Mesenchymal stem cell (in vitro differentiated cells and primary cell): ENCODE measurements at places on chromosomes 2 and 18.
A peak's percentile ranks its signal among the peaks of the same experiment; 100 is the strongest.

DNA sequence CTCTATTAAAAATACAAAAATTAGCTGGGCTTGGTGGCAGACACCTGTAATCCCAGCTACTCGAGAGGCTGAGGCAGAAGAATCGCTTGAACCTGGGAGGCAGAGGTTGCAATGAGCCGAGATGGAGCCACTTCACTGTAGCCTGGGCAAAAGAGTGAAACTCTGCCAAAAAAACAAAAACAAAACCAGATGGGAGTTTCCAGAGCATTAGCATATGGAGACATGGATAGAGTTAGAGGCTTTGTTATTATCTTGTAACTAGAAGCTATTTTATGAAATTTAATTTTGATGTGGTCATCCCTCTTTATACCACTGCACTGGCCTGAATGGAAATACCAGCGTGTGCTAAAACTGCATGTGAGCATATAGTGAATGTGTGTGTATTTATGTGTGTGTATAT lies 58.9 kb downstream of the TRAPPC8 start:
- no peak overlapping the region for H3K4me3 ChIP-seq
- no peaks in the 10 kb centered on the region for H3K27me3 ChIP-seq
- no peak overlapping the region for H3K27ac ChIP-seq
- no peaks in the 10 kb centered on the region for H3K4me1 ChIP-seq
- H3K36me3 ChIP-seq, result peaks cover 69% of the 10 kb centered on the region
- no peak for DNase-seq

- no peak overlapping the region for H3K27ac ChIP-seq
- H3K4me1 ChIP-seq, result no peaks in the 10 kb centered on the region
- DNase-seq, result no peak
- H3K27me3 ChIP-seq, result no peaks in the 10 kb centered on the region
- no peaks in the 10 kb centered on the region for H3K36me3 ChIP-seq
Measured at GRCh38 chr2:129796225-129796624, 183.2 kb upstream of the RAB6C start.

GRCh38 chr2:19358242-19359020 lies at the start of gene OSR1:
TSS of gene OSR1 (minus strand) at chr2:19358623. CDS start at chr2:19353805, 4,818 bp downstream.
- peaks cover 2% of the 10 kb centered on the region for H3K36me3 ChIP-seq
- peak; percentile 59 for DNase-seq
- no peak within 1 kb of the TSS for H3K27ac ChIP-seq
- peaks cover 36% of the 10 kb centered on the region for H3K4me1 ChIP-seq
- H3K27me3 ChIP-seq, result no peaks in the 10 kb centered on the region

DNA sequence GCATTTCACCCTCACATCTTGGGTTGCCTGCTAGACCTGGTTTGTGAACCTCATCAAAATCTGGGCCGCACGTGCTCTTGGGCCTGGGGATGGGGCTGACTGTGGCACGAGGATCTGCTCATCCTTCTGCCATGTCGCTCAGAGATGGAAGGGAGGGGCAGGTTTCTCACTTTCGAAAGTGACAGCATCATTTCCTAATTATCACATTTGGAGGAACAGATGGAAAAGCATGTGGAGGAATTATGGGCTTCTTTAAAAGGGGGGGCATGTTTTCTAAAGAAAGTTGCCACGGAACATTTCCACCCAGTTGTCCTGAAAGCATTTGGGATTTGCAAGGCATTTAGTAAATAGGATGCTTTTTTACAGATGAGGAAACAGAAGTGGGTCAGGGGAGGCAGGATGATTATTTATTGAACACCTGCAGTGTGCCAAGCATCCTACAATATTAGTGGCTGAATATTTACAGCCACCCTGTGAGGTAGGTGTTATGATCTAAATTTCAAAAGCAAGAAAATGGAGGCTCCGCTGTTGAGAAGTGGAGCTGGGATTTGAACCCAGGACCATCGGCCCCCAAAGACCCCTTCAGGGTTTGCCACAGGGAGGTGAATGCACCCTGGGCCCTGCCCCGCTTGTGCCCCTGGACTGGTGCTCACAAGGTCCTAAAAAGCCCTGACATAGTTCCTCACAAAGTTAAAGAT lies 104.2 kb upstream of the MYCN start:
- no peaks in the 10 kb centered on the region for H3K36me3 ChIP-seq
- no peaks in the 10 kb centered on the region for H3K27me3 ChIP-seq
- no peak overlapping the region for H3K4me3 ChIP-seq
- no peak for DNase-seq
- no peak overlapping the region for H3K27ac ChIP-seq
- H3K4me1 ChIP-seq, result no peaks in the 10 kb centered on the region

- H3K4me1 ChIP-seq, result no peaks in the 10 kb centered on the region
- no peak overlapping the region for H3K4me3 ChIP-seq
- H3K27me3 ChIP-seq, result no peaks in the 10 kb centered on the region
- no peaks in the 10 kb centered on the region for H3K36me3 ChIP-seq
Measured at GRCh38 chr2:222352981-222353380, 54.2 kb upstream of the PAX3 start.

- H3K27me3 ChIP-seq, result no peaks in the 10 kb centered on the region
- H3K4me3 ChIP-seq, result no peak overlapping the region
- no peaks in the 10 kb centered on the region for H3K36me3 ChIP-seq
- no peaks in the 10 kb centered on the region for H3K4me1 ChIP-seq
- H3K27ac ChIP-seq, result no peak overlapping the region
Measured at GRCh38 chr2:170587922-170588321, 127.2 kb upstream of the SP5 start.

DNA sequence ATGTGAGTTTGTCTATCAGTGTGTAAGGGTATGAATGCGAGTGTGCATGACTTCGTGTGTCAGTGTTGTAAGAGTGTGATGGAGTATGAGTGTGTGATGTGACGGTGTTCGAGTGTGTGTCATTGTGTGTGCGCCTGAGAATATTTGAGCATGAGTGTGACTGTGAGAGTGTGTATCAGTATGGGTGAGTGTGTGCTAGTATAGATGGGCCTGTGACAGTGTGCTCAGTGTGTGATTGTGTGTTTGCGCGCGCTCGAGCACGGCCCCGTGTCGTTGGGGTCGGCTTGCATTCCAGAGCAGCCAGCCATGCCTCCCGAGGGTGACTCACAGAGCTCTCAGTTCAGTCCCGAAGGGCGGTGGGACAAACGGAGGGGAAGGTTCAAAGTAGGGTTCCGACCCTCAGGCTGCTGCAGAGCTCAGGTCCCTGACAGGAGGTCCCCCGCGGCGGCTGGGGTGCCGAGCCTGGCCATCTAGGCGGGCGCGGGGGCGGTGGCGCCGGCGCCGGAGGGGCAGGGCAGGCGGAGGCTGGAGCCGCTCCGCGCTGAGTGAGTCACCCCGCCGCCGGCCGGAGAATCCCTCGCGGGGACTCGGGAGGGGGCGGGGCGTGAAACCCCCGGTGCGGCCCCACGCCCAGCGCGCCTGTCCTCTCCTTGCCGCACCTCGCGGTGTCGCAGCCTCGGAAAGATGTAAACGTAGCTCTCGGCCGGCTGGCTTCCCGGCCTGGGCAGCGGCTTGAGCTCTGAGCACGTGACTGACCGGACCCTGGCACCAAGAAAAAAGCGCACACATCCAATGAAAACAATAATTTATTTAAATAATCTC lies 3.8 kb downstream of the DLX2 start:
- DNase-seq, result peak; percentile 79
- peak overlapping the region; percentile 61 for H3K4me3 ChIP-seq
- H3K36me3 ChIP-seq, result no peaks in the 10 kb centered on the region
- no peak overlapping the region for H3K27ac ChIP-seq
- H3K4me1 ChIP-seq, result peaks cover 78% of the 10 kb centered on the region

- H3K4me3 ChIP-seq, result no peak overlapping the region
- H3K4me1 ChIP-seq, result peaks cover 7% of the 10 kb centered on the region
- H3K27ac ChIP-seq, result peak overlapping the region; percentile 98
- DNase-seq, result no peak
Measured at GRCh38 chr2:104290566-104290891, 563.4 kb upstream of the POU3F3 start.

- no peak overlapping the region for H3K27ac ChIP-seq
- no peaks in the 10 kb centered on the region for H3K27me3 ChIP-seq
- peak; percentile 13 for DNase-seq
- peaks cover 2% of the 10 kb centered on the region for H3K4me1 ChIP-seq
- H3K4me3 ChIP-seq, result no peak overlapping the region
Measured at GRCh38 chr2:151520976-151521375, 111.3 kb downstream of the RIF1 start.

- no peaks in the 10 kb centered on the region for H3K4me1 ChIP-seq
- DNase-seq, result peak; percentile 49
- H3K27me3 ChIP-seq, result no peaks in the 10 kb centered on the region
- H3K4me3 ChIP-seq, result no peak overlapping the region
- H3K36me3 ChIP-seq, result no peaks in the 10 kb centered on the region
Measured at GRCh38 chr18:61972389-61973264, 79.8 kb upstream of the RNF152 start.

DNA sequence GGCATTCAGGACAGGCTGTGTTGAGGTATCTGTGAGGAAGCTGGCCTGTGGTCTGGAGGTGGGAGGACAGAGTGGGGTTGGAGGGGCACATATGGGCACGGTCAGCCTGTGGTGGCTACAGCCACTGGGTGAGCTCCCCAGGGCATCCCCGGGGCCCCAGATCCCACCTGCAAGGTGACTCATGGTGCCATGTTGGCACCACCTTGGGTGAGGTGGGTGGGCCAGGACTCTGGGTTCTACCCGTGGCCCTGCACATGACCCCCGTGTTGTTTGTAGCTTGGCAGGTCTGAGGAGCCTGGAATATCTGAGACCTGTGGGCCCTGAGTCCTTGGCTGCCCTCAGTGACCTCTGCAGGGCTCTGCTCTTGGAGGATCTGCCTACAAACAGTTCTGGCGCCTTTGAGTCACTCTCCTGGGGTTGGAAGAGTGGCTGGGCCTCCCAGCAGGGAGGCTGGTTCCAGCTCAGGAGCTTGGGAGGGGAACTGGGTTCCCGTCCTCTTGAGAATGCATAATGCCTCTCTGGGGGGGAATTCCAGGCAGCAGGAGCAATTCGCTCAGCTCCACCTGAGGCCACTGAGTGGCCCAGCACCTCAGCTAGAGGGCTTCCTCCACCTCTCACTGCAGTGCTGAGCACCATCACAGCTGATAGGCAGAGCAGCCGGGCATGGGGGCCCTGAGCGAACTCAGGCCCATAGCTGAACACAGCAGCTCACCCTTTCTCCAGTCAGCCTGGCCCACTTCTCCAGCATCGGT lies 105.1 kb downstream of the DYSF start:
- peaks cover 54% of the 10 kb centered on the region for H3K4me1 ChIP-seq
- peaks cover 72% of the 10 kb centered on the region for H3K27me3 ChIP-seq
- no peak for DNase-seq
- no peak overlapping the region for H3K4me3 ChIP-seq
- peaks cover 89% of the 10 kb centered on the region for H3K36me3 ChIP-seq
- peak overlapping the region; percentile 72 for H3K27ac ChIP-seq

DNA sequence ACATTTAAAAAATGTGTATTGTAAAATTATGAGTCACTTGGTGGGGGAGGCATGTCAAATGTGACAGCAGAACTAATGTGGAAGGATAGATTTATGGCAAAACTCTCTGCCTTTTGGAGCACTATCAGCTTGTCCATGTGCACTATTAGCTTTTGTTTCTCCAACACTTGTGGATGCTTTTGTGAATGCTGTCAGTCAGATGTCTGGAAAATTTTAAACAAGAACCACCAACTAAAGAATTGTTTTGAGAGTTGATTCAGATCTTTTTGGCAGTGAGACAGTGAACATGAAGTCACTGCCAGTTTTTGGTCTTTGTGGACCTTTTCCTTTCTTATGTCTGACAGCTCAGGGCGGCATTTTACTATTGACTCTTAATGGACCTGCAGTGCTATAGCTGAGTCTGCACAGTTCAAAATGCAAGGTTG lies 72.4 kb downstream of the KIAA1328 start:
- DNase-seq, result no peak
- H3K4me1 ChIP-seq, result no peaks in the 10 kb centered on the region
- no peaks in the 10 kb centered on the region for H3K36me3 ChIP-seq
- H3K27ac ChIP-seq, result no peak overlapping the region
- no peaks in the 10 kb centered on the region for H3K27me3 ChIP-seq
- H3K4me3 ChIP-seq, result no peak overlapping the region

- H3K4me3 ChIP-seq, result no peak overlapping the region
- peaks cover 9% of the 10 kb centered on the region for H3K36me3 ChIP-seq
- DNase-seq, result no peak
- H3K4me1 ChIP-seq, result peaks cover 12% of the 10 kb centered on the region
Measured at GRCh38 chr2:121479882-121480522, 50.7 kb upstream of the RNU4ATAC start.

DNA sequence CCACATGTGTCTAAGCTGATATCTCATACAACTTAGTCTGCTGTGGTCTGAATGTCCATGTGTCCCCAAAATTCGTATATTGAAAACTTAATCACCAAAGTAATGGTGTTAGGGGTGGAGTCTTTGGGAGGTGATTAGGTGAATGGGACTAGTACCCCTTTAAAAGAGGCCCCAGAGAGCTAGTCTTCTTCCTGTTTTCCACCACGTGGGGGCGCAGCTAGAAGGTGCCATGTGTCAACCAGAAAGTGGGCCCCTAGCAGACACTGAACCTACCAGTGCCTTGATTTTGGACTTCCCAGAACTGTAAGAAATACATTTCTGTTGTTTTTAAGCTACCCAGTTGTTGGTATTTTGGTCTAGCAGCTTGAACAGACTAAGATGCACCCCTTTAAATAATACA lies 86.6 kb downstream of the ASB1 start:
- H3K27ac ChIP-seq, result no peak overlapping the region
- H3K4me1 ChIP-seq, result no peaks in the 10 kb centered on the region
- no peaks in the 10 kb centered on the region for H3K27me3 ChIP-seq

- DNase-seq, result no peak
- no peak overlapping the region for H3K4me3 ChIP-seq
- H3K36me3 ChIP-seq, result no peaks in the 10 kb centered on the region
- H3K27ac ChIP-seq, result no peak overlapping the region
- no peaks in the 10 kb centered on the region for H3K4me1 ChIP-seq
- H3K27me3 ChIP-seq, result no peaks in the 10 kb centered on the region
Measured at GRCh38 chr18:6639305-6639704, 90.2 kb upstream of the ARHGAP28 start.

DNA sequence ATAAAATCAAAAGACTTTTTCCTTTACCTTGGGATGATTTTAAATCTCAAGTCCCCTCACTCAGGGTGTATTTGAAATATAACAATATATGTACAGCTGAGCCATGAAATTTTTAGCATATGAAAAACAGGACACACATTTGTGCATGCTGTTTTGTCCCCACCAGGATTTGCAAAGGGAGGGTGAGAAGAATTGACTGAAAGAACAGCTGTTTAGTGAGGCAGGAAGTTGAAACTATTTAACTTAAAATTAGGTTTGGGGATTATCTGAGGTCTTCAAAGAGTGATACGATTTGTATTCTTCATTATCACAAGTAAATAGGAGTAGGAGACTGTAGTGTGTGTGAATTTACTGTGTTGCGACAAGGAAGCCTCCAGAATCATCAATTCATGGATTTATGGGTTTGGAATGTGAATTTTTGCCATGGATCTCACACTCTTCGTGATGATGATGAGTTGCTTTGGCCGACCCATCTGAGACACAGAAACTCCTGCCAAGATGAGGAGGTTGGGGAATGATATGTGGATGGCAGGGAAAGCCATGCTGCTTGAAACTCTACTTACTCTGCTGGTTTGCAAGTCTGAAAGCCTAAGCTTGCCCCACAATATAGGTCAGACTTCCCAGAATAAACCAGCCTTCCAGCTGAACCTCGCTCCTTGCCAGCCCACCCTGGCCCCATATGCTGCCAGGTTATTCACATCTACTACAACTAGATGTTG lies 31.0 kb upstream of the SPATS2L start:
- H3K36me3 ChIP-seq, result no peaks in the 10 kb centered on the region
- H3K4me3 ChIP-seq, result no peak overlapping the region
- no peaks in the 10 kb centered on the region for H3K27me3 ChIP-seq
- H3K4me1 ChIP-seq, result no peaks in the 10 kb centered on the region
- no peak overlapping the region for H3K27ac ChIP-seq
